Nucleus accumbens (tissue), 56 donors: ENCODE measurements at places on chromosomes 4 and X.

GRCh38 chrX:133403984-133404383 lies 11.3 kb downstream of the GPC4 start:
- no peak for DNase-seq

DNA sequence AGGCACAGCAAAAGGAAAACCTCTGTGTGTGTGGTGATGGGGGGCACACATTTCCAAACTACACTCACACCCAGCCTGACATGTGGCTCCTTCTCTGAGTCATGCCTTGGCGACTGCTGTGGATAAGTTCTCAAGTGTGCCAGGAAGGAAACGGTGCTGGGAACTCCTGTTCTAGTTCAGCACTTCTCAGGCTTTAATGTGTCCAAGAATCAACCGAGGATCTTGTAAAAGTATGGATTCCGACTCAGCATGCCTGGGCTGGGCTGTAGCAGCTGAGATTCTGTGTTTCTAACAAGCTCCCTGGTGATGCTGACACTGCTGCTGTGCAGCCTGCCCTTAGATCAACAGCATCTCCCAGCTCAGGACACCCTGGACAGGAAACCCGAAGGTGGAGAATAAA lies 20.2 kb downstream of the CLNK start:
- no peak for DNase-seq

- no peak for DNase-seq
These were observed 76.7 kb upstream of the DRD5 start for GRCh38 chr4:9704551-9705332.

DNA sequence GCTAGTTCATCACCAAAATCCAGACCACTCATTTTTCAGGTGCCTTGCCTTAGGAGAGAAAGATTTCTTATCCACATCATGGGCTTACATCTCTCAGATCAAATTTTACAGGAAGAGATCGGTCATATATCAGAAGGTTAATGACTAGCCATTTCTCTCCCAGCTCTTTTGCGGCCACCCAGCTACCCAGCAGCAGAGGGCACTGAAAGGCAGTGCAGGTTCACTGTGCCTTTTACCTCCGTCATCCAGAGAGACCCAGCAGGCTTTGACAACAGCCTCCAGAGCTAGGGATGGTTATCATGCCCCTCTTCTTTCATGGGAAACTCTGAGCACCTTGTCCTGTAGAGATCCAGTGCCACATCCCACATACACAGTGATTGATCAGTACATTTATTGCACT lies 384.8 kb downstream of the AFF2 start:
- DNase-seq = no peak

GRCh38 chr4:148258535-148258934 lies 183.7 kb downstream of the NR3C2 start:
- no peak for DNase-seq

DNA sequence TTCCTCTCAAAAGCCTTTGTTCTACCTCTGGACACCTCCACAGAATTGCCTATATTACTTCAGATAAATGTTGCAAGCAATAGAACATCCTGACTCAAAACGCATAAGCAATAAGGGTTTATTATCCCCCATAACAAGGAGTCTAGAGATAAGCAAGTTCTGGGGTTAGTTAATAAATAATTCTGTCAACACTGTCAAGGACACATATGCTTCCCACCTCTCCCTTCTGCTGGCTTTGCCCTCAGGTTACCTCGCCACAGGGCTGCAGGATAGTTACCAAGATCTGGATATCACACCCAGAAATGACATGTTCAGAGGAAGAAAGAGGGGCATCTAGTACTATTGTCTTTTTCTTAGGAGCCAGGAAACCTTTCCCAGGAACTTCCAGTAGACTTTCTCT lies 14.0 kb upstream of the DUSP21 start:
- DNase-seq = no peak

DNA sequence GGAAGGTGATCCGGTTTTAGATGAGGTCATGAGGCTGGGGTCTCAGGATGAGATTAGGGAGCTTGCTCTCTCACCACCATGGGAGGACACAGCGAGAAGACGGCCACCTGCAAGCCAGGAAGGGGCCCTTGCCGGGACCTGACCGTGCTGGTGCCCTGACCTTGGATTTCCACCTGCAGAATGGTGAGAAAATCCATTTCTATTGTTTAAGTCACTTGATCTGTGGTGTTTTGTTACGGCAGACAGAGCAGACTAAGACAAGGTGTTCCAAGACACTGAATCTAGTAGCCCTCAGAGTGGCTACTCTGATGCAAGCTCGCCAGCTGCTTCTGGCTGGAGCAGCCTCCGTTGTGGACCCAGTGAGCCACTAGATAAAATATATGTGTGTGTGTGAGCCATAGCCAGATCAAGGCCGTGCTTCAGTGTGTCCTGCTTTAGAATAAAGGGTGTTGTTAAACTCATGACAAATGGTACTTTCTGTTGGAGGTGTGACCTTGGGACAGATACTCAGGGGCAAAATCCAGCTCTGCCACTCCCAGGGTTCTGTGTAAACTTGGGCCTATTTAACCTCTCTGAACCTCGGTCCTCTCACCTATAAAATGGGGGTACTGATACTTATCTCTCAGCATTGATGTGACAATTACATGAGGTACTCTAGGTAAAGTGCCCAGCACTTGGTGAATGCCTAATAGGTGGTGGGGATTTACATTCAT lies 67.9 kb upstream of the STX18 start:
- DNase-seq = no peak

- DNase-seq = no peak
These were observed 51.3 kb downstream of the UGT8 start for GRCh38 chr4:114649908-114650307.
